ENCODE measurements at places on chromosomes 7 and 10.

GRCh38 chr10:20489961-20490360 lies 407.1 kb downstream of the NEBL start:
- no peak for DNase-seq

- no peak for DNase-seq
These were observed 136.3 kb upstream of the TMEM72 start for GRCh38 chr10:44774676-44775401.

DNA sequence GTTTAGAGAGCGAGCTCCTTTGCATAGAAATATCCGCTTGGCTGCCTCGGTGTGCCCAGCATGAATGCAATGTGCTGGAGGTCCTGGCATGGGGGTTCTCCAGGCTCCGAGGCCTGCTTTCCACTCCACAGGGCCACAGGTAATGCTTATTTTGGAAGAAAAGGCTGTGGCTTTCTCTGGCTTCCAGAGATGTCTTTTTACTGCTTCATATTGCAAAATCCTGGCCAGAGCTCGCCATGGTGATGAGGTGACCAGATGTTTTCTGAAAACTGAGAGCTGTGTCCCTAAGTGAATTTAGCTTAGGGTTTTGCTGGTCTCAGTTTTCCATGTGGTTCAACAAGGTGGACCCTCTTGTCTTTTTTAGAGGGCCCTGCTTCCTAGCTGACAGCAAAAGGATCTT lies 65.2 kb downstream of the BMPER start:
- no peak for DNase-seq

- no peak for DNase-seq
These were observed 87.5 kb downstream of the ANKRD7 start for GRCh38 chr7:118312051-118312450.

GRCh38 chr7:103637094-103637493 lies 191.1 kb upstream of the SLC26A5 start:
- DNase-seq = no peak

GRCh38 chr10:17660921-17661320 lies 17.0 kb downstream of the STAM start:
- no peak for DNase-seq
